Hypothalamus (tissue), 51 donors: ENCODE measurements at places on chromosomes 5 and 9.

GRCh38 chr5:67490543-67491321, 294.1 kb upstream of the CD180 start:
- no peak for DNase-seq

DNA sequence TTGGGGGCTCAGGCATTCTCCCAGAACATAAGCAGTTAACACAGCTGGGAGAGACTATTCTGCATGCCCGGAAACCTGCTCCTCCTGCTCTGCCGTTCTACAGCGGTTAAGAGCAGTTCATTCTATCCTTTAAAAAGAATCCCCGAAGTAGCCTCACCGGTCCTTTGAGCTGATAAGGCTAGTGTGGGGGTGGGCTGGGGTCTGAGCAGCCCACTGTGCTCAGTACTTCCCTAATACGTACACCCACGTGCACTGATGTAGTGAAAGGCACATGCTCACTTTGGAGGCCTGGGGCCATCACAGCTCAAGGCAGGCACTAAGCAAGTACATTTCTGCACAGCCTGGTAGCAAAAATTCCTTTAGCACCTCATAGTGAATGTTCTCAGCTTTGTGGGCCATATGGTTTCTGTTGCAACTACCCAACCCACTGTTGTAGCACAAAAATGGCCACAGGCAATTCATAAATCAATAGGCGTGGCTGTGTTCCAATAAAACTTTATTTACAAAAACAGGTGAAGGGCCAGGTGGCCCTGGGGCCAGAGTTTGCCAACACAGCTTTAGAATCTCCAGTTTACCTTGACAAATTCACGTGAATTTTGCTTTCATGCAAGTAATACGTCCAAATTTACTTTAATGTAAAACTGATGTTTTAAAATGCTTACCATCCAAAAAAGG, 136.4 kb downstream of the ZNF354C start:
- no peak for DNase-seq

DNA sequence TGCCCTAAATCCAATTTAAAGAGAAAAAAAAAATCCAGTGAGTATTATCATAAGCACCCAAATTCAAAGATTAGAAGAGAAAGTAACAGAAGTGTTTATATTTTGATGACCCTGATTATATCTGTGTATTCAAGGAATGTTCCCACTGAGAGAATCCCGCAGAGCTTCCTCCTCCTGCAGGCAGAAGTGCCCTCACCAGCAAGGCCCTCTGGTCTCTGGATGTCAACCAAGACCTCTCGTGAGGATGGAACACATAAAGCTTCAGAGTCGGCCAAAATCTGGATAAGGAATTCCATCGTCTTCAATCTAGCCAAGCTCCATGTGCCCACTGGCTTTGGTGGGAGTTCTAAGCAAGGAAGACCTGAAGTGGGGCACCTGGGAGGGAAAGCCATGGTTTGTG, 18.1 kb downstream of the PTCH1 start:
- no peak for DNase-seq

DNA sequence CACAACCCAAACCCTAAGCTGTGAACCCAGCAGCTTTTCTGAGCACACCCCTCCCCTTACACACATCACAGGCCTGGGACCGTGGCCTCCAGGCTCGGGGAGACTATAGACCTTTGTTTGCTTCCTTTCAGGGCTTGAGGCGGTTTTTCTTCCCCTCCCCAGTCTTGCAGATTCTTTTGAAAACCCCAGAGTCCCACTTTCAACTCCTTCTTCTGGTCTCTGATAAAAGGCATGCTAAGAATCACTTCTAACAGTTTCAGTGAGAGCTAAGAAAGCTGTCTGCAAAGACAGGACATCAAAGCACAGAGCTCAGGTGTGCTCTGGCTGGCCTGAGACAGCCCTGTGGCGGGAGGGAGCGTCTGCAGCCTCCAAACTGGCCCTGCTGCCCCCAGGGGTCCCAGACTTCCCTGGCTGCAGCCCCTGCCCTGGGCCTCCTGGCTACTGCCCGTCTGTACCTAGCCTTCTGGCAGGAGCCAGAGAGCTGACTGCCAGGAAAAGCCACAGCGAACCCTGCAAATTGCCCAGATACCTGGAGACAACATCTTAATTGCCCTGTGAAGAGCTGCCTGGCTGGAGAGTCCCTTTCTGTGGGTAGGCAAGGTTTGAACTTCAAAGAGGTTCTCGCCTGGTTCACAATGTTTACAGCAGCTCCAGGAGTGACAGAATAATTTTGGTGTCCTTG, 138.9 kb downstream of the GADD45G start:
- DNase-seq = no peak

- DNase-seq = no peak
Observed at GRCh38 chr5:134995850-134996402, 28.2 kb downstream of the CATSPER3 start.

DNA sequence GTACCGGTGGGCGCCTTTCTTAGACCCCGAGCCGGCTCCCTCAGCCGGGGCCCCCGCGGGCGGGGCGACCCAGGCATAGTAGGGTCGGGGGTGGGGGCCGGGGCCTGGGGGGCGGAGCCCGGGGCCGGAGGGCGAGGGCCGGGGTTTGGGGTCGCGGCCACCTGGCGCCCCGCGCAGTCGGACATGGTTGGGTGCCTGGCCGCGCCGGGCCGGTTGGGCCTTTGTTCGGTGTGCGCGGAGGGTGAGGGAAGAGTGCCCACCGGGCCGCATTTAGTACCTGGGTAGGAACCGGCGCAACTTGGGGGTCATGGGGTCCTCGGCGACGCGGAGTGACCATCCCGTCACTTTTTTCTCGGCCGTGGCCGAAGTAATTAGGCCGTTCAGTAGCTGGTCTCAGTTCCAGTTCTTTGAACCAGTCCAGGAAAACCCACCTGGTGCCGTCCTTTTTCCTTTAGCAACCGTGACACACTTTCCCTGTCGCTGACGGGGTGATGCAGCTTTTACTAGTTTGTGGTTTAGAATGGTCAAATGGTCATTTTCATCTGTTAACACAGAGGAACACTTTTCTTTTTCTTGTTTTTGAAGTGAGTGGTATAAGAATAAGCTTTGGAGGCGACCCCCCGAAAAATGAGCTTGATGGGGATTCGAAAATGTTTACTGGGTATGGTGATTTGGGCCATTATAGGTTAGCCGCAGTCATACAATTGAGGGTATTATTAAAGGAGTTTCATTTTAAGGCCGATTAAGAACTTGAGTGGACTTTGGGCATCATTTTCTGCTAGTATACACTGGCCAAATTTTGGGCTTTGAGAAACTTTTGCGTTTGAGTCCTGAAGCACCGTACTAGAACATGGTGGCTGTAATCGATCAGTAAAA, 589 bp downstream of the CKS2 start:
- DNase-seq = no peak

GRCh38 chr9:95381221-95381620, 63.7 kb upstream of the FANCC start:
- no peak for DNase-seq

- no peak for DNase-seq
Observed at GRCh38 chr5:133870661-133871060, 97.8 kb downstream of the C5orf15 start.

- no peak for DNase-seq
Observed at GRCh38 chr9:22817181-22817580, 370.6 kb downstream of the DMRTA1 start.

DNA sequence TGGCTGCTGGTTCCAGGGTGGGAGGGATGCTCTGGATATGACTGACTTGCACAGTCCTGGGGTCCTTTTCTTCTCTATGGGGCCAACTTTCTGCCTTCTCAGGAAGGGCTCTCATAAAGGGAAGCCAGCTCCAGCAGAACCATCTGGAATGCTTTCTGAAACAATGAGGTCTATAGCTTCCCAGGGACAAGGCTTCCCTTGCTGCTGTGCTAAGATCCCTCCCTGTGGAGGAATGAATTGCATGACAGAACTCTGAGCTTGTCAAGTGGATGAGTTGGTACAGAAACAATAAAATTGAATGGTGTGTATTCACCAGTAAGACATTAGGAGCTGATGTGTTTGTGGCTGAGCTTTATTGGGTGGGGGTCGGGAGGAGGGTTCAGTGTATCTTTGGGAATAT, 19.8 kb downstream of the CKMT2 start:
- DNase-seq = no peak

- DNase-seq = no peak
Observed at GRCh38 chr9:133210609-133211008, 1.6 kb upstream of the OBP2B start.

DNA sequence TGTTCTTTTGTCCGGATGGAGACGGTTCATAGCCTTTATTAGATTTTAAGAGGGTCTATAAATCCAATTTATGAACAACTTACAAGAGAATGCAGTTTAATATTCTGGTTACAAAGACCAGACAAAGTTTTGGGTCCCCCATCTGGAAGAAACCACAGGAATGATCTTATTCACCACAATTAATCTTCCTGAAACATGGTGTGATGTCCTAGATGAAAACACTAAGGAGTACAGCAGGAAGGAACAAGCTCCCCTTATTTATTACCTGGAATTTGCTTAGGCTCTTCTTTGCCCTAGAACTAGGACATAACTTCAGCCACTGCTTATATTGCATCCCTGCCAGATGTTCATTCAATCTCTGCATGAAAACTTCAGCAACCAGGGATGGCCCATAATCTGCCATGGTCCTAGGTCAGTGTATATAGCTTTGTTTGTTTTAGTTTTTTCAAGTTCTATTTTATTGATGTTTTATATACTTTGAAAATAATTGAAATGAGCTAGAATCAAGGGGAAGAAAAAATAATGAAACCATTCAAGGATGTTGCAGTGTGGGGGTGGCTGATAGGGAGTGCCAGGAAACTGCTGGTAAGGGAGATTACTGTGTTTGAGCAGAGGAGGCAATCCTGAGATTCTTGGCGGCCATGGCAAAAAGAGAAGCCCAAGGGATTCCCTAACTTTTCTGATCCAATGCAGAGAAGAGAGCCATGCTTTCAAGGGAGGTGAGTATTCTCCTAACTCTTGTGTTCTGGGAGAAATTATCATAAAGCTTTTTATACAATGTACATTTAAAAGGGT, 16.8 kb downstream of the TXNDC8 start:
- no peak for DNase-seq

DNA sequence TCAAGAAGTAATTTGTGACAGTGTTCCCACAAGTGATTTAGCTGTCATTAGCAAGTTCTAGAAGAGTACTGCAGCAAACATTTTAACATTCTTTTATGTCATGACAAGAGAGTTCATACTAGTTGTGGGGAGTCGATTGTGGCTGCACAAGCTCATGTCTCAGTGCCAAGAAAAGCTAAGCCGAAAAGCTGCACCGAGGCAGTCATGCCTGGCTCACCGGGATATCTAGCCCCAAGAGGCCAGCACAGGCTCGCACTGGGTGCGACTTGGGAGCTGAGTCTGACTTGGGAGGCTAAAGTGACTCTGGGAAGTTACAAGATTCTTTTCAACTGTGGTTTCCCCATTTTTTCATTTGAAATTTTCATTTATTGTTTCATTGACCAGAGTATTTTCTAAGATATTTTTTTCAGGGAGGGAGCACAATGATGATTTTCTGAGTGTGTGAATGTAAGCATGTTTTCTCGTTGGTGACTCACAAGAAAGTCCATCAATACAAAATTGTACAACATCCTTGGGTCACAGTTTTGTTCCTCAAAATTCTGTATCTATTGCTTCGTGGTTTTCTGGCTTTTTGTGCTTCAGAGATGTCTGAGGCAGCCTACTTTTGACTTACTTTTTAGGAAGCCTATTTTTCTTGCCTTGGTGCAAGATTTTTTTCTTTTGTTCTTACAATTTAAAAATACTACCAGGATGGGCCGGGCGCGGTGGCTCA, 18.7 kb downstream of the CAST start:
- DNase-seq = no peak

DNA sequence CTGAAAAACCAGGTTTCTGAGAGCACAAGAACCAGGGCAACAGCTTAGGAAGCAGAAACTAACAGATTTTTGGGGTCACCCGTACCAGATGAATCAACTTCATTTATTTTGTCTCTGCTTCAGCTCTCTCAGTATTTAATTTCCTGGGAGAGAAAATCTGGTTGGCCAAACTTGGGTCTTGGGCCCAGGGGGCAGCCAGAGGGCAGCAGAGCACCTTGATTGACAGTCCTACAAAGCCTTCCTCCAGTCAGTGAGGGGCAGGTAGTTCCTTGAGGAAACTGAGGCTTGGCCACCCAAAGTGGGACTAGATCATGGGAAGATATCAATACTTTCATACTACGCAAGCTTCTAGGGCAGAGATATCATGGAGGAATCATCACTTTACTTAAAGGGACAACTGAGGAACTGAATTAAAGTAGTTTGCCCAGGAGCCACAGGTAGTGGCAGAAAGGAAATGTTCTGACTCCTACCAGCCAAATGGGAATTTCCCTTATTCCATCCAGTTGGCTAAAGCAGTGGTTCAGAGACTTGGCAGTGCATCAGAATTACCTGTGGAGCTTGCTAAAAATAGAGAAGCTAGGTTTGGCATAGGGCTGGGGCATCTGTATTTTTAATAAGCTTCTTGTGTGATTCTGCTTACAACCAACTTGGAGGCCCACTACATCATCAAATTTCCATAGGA, 21.5 kb upstream of the ARHGAP26 start:
- DNase-seq = no peak

DNA sequence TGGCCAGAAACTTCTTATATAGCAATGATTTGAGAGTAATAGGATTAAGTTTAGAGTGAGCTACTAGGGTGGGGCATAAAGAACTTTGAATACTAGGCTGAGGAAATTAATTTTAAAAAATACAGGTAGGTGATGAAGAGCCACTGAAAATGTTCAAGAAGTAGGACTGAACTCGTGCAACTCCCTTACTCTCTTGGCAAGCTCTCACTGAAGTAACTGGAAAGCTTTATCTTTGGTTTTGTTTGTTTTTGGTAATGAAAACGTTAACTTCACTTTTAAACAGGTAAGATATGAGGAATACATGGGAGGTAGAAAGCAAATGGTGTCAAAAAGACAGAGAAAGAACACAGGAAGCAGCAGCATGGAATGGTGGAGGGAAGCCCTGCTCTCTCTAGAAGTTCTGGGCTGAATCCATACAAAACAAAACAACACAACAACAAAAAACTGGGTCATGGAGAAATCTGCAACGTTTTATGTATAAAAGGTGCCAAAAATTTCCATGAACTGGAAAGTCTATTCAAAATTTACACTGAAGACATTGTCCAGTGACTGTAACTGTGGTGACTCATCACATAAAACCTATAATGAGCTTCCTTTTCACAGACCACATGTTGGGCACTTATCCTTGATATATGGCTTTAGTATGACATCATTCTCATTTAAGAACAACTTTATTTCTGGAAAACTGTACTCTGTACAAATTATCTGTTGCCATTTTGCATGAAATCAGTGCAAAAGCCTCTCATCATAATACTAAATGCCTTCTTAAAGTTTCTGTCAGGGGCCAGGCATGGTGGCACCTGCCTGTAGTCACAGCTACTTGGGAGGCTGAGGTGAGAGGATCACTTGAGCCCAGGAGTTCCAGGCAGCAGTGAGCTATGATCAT, 91.2 kb upstream of the CHD1 start:
- DNase-seq = no peak
